Activated CD4-positive, alpha-beta T cell treated with anti-CD3 and anti-CD28 coated beads for 36 hours (primary cell): ENCODE measurements at places on chromosomes 12 and 14. TPM values are rescaled to one million over a fixed set of nuclear protein-coding genes. Genes with fewer than 3 reads are reported as not detected.

SERPINA3 gene
- not detected for total RNA-seq

DNA sequence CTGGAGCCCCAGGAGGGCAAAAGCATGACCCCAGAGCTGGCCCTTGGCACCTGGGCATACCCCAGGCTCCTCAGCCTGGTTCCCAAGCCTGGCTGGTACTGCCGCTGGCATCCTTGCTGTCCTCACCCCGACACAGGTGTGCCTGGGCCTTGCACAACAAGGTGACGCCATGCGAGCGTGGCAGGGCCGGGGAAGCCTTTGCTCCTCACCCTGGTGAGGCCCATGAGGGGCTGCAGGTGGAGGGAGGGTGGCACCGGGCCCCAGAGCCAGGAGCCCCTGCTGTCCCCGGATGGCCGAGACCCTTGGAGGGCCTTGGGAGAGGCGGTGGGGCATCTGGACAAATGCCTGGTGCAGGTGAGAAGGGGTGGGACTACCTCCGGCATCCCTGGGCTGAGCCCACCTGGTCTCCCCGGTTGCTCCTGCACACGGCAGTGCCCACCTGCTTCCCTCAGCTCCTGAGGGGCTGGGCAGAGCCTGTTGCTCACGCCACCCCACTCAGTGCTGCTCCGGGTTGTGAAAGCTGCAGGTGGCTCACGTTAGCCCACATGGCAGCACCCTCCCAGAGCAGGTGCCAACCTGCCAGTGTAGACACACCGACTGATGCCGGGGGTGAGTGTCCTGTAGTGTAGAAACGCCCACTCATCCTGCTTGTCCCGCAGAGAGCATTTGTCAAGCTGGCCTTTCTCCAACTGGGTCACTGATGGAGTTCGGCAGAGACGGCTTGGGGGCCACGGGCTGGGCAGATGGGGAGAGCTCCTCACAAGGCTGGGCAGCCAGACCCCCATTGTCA lies 24.6 kb upstream of the KIF26A start:
- no peaks in the 10 kb centered on the region for H3K4me1 ChIP-seq
- peaks cover 16% of the 10 kb centered on the region for H3K27me3 ChIP-seq
- no peaks in the 10 kb centered on the region for H3K36me3 ChIP-seq

DNA sequence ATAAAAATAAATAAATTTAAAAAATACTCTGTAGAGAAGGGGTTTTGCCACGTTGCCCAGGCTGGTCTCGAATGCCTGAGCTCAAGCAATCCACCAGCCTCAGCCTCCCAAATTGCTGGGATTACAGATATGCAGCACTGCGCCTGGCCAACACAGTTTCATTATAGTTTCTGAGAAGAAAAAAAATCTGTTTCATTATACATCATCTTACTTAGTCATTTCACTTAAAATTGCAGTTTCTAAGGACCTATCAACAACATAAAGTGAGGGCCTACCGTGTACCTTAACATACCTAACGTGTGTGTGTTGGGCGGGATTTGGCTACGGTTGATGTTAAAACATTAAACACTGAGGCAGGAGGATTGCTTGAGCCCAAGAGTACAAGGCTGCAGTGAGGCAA lies 28.3 kb downstream of the P2RX2 start:
- peaks cover 2% of the 10 kb centered on the region for H3K4me1 ChIP-seq
- no peaks in the 10 kb centered on the region for H3K27me3 ChIP-seq
- H3K4me3 ChIP-seq, result no peak overlapping the region
- no peak for DNase-seq
- H3K36me3 ChIP-seq, result peaks cover 50% of the 10 kb centered on the region

- H3K36me3 ChIP-seq, result no peaks in the 10 kb centered on the region
- H3K4me1 ChIP-seq, result no peaks in the 10 kb centered on the region
- no peaks in the 10 kb centered on the region for H3K27me3 ChIP-seq
- no peak overlapping the region for H3K27ac ChIP-seq
Measured at GRCh38 chr12:78746001-78746400, 118.6 kb upstream of the SYT1 start.

STYK1 gene
- not detected for total RNA-seq

DNA sequence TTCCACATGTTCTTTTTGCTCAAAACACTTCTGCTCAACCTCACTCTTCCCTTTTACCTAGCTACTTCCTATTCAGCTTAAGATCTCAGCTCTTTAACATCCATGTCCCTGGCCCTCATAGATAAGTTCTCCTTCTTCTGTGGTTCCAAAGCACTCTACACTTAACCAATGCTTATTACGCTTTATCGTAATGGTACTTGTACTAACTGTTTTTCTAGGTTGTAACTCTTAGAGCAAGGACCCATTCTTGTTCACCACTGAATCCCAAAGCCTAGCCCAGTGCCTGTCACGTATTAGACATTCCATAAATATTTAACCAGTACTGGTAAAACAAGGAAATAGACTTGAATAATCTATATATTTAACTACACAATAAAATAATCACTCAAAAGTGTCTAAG lies 5.3 kb downstream of the SLC41A2 start:
- DNase-seq, result no peak
- no peak overlapping the region for H3K27ac ChIP-seq
- H3K4me1 ChIP-seq, result peaks cover 9% of the 10 kb centered on the region
- H3K27me3 ChIP-seq, result peaks cover 14% of the 10 kb centered on the region
- no peak overlapping the region for H3K4me3 ChIP-seq
- no peaks in the 10 kb centered on the region for H3K36me3 ChIP-seq

DNA sequence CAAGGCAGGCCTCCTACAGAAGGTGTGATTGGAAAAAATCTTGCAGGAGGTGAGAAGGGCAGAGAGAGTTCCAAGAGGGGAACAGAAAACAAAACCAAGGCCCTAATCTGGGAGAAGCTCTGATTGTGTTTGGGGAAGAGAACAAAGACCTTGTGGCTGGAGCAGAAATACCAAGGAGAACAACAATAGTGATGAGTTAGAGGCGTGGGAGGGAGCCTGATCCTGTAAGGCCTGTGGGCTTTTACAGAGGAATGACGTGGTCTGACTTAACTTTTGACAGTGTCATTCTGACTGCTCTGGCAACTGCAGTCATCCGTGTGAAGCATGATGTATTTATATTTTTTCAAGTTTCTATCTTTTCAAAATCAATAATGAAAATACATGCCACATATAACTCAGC lies 200.6 kb downstream of the ANO4 start:
- no peaks in the 10 kb centered on the region for H3K4me1 ChIP-seq
- H3K4me3 ChIP-seq, result no peak overlapping the region
- H3K36me3 ChIP-seq, result no peaks in the 10 kb centered on the region

- H3K27me3 ChIP-seq, result peaks cover 8% of the 10 kb centered on the region
- H3K36me3 ChIP-seq, result no peaks in the 10 kb centered on the region
- no peak for DNase-seq
- no peak overlapping the region for H3K4me3 ChIP-seq
- no peaks in the 10 kb centered on the region for H3K4me1 ChIP-seq
Measured at GRCh38 chr12:106197906-106198623, 49.8 kb downstream of the CKAP4 start.

GRCh38 chr12:80432061-80432460 lies 12.0 kb upstream of the PTPRQ start:
- no peaks in the 10 kb centered on the region for H3K27me3 ChIP-seq
- DNase-seq, result no peak
- H3K4me3 ChIP-seq, result no peak overlapping the region
- H3K4me1 ChIP-seq, result no peaks in the 10 kb centered on the region

DNA sequence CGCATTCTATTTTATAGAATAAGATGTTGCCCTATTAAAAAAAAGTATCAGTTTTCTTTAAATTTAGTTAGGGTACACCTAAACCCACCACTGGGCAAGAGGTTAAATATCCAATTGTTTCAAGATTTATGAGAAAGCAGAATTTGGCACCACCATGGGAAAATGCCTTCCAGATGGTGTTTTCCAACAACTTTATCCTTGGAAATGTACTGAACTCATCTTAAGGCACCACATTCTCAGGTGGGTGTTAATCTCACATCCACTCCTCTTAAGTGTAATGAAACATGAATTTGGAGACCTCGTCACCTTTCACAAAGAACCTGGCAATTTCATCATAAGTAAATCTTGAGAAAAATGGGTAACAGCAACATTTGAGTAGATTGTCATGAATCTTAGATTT lies 13.1 kb downstream of the CBX5 start:
- no peaks in the 10 kb centered on the region for H3K27me3 ChIP-seq
- no peak overlapping the region for H3K4me3 ChIP-seq
- H3K27ac ChIP-seq, result no peak overlapping the region
- peaks cover 45% of the 10 kb centered on the region for H3K4me1 ChIP-seq
- peaks cover 18% of the 10 kb centered on the region for H3K36me3 ChIP-seq
